ENCODE measurements at places on chromosomes 12 and 14. TPM values are rescaled to one million over a fixed set of nuclear protein-coding genes. Genes with fewer than 3 reads are reported as not detected.

TAS2R46 gene
- 1.1 TPM for total RNA-seq

SYNJ2BP gene
- total RNA-seq: 19.8 TPM

KLHDC1 gene
- total RNA-seq: 13.6 TPM

CACNA1C gene
- total RNA-seq: 0.06 TPM

UBR7 gene
- total RNA-seq: 17.5 TPM

COX6A1 gene
- 158 TPM for total RNA-seq

IQSEC3 gene
- 0.91 TPM for total RNA-seq

AMDHD1 gene
- 2.3 TPM for total RNA-seq

APOLD1 gene
- 4.3 TPM for total RNA-seq

TOMM20L gene
- total RNA-seq: not detected

GPR135 gene
- total RNA-seq: 2.1 TPM

SPTB gene
- total RNA-seq: 0.03 TPM

KRT8 gene
- 0.29 TPM for total RNA-seq

OTOGL gene
- not detected for total RNA-seq

SLC41A2 gene
- total RNA-seq: 3.7 TPM

ATF1 gene
- total RNA-seq: 52.3 TPM

SCN8A gene
- 0.25 TPM for total RNA-seq

TSPAN8 gene
- total RNA-seq: not detected

RIPK3 gene
- 63.5 TPM for total RNA-seq

ANKRD52 gene
- 44.5 TPM for total RNA-seq

GCH1 gene
- total RNA-seq: 28.4 TPM

GPR84 gene
- total RNA-seq: 0.36 TPM

GLRX5 gene
- 18.7 TPM for total RNA-seq

SERPINA3 gene
- not detected for total RNA-seq

TCL1B gene
- total RNA-seq: not detected

All from CD4-positive, alpha-beta memory T cell (primary cell).